Mucosa of descending colon (tissue), 3 donors: ENCODE measurements at places on chromosomes 4 and X.

GRCh38 chr4:182339221-182339641 lies 96.0 kb downstream of the TENM3 start:
- no peak for DNase-seq

DNA sequence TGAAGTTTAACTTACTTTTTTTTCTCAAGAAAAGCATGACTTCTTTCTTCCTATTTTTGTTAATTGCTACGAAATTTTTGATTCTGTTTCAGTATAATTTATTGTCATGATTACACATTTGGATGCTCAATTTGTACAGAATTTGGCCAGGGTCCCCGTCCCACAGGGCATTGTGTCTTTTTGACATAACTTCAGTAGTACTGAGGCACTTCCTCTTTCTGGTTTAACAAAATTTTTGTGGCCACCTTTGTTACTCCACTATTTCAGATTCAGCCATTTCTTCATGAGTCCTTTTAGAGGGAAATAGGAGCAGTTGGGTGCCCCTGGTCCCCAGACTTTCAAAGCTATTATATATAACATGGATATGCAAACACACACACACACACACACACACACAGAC lies 1248.7 kb downstream of the PCDH7 start:
- no peak for DNase-seq

- DNase-seq = no peak
Measured at GRCh38 chrX:123424546-123424945, 240.5 kb downstream of the GRIA3 start.

DNA sequence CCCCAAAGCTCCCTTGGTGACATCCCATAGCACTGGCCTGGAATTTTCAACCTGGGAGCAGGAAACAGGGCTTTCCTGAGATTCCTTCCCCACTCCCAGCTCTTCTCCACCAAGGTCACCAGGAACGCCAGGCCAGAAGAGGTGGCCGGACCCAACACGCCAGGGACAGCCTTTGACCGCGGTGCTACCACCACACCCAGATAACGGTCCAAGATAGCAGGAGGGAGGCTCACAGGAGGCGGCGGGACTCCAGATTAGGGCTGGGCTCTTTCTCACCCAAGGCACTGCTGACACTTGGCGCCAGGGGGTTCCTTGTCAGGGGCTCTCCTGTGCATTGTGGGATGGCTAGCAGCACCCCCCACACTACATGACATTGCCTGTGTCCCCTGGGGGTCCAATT lies 22.9 kb downstream of the ZFYVE28 start:
- DNase-seq = no peak

DNA sequence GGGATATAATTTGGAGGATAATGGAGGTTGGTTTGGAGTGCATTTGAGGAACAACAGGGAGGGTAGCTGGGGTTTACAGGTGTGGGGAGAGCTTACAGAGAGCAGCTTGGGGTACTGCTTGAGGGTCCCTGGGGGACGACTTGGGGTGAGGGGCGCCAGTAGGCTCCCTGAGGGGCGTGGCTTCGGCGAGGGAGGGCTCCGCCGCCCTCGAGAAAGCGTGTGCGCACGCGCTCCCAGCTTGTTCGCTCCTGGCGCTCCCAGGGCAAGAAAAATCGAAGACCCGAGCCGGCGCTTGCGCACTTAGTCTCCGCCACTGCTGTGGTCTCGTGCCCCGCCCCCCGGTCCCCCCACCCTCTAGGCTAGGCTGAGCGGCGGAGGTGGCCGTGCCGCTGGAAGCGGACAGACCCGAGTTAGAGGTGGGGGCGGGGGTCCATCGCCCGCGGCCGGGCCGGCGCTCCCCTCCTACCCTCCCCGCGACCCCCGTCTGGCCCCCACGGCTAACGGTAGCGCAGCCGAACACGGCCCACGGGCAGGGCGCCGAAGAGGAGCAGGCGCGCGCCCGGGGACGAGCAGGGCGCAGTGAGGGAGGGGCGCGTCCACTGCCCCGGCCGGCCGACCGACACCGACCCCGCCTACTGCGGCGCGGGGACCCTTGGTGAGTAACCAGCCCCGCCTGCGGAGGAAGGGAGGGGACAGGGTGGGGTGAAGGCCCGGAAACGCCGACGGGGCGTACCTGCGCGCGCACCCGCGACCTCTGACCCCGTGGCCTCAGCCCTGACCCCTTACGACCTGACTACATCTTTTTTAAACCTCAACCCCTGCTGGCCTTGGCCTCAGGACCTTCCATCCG lies 5.4 kb upstream of the CCDC120 start:
- peak; percentile 69 for DNase-seq

GRCh38 chr4:71406459-71406963 lies 67.7 kb downstream of the SLC4A4 start:
- no peak for DNase-seq

DNA sequence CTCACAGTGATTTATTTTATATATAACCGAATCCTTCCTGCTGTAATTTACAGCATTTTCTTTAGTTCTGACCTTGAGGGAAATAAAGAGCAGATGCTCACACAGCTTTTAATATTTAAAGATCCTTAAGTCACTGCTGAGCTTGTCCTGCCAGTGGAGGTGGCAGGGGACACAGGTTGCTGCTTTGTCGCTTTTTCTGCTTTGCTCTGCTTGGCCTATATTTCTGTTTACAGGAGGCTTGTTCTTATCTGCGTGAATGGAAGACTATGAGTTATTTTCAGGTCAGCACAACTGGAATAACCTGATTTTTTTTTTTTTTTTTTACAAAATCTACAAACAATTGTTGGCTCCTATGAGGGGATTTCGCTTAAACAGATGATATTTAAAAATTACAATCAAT lies 2.3 kb downstream of the TXK start:
- no peak for DNase-seq

DNA sequence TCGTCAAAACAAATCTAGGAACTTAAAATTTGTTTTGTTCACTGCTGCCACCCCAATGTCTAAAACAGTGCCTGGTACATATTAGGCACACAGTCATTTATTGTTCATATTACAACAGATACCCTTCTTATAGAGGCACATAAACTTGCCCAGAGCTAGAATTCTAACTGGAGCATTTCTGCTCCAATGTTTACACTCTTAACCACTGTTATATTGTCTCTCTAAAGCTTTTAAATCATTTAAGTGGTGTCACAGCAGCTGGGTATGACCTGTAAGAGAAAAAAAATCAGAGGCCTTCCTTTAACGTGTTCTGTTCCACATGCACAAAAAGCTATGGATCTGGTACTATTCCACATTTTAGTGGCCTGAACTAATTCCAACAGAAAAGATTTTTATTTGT lies 3.0 kb downstream of the UBE2D3 start:
- no peak for DNase-seq

DNA sequence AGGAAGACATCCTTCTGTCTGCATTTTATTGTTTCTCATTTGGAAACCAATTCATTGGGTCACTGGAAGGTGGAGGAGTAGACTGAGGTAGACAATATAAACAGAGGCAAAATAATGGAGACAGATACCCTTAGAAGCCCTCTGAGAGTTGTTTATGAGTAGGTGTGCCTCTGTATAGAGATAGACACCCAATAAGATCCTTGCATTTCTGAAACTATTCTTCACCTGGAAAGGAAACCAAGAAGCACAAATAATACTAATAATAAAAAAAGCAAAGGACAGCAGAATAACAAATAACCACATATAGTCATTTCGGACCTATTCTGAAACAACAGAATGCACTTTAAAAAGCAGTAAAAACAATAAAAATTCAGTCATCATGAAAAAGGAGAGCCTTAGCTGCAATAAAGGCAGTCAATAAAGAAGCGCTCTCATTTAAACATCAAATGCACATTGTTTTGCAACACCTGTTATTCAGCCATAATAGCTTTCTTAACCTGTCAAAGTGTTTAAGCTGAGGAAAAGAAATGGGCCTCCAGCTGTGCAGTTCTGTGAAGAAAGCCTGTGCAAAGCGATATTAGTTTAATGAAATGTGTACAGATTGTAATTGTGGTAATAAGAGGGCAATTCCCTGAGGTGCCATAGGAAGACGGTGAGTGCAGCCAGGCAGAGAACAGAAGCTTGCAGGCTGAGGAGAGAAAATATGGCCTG lies 904.2 kb downstream of the STPG2 start:
- no peak for DNase-seq

DNA sequence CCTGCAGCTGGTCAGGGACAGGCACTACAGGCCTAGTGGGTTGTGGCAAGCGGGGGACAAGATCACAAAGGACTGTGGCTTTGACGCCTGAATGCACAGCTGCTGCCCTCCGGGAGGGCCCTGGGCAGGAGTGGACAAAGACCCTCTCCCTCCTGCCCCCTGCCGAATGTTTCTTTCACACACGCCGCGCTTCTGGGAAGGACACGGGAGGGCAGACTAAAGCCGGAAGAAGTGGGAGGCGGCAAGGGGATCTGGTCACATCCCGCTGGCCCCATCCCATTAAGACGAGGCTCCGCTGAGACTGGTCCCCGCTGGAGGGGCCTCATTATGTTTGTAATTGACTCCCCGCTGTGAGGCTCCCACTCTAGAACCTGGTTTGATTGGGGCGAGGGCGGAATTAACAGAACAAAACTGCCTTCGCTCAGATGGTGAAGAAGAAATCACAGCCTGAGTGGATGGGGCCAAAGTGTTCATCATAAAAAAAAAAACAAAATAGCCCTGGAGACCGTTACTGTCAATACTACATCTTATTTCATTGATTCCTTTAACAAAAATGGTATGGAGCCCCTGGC lies 37.8 kb upstream of the PSAPL1 start:
- no peak for DNase-seq

- no peak for DNase-seq
Measured at GRCh38 chrX:77436682-77437081, 10.5 kb upstream of the FGF16 start.

DNA sequence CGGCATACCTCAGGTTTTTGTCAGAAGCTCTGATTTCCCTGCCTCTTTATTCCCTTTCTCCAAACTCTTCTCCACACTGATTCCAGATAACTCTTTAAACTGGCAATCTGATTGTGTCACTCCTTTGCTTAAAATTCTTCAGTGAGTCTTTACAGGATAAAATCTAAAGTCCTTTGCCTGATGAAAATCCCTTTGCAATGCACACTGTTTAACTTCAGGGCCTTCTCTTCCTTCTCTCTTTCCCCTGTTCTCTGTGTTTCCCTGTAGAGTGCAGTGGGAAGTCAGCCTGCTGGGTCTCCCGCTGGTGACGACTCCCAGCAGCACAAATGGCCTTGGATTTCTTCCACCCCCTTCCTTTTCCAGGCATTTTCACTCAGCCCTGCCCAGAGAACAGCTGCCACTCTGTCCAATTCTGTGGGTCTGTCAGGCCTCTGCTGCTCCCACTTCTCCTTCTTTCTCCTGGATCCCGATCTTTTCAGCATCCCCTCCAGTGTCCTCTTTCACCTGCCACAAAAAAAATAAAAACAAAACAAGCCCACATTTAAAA lies 189.9 kb upstream of the NWD2 start:
- no peak for DNase-seq

DNA sequence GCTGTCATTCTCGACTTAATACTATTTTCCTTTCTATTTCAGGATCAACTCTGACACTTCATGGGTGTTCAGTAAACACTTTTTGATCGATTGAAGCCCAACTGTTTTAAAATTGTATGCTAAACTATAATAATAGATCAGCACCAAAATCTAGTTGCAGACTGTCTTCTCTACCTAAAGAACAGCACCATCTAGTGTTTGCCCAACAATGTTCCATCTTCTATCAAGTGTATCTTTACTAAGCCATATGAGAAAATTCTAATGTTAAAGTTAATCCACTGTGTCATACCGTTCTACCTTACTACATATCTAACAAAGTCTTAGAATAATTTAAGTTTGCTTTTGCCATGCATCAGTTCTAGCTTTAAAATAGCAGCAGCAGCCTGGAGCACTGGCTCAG lies 113.0 kb upstream of the PRDX4 start:
- DNase-seq = no peak

DNA sequence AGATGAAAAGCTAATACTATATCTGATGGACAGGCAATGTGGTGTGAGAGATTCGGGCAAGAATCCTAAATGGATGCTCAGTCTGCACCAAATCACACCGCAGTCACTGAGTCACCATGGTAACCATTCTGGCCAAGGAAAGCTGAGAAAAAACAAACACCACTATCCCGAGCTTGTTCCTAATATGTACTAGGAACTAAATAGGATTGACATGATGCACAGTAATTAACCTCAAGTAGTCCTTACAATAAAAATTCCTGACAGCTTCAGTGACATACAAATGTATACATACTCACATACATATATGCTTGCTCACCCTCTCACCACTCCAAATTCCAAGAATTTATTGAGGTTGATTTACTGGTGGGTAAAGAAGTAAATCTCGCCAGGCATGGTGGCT lies 1.1 kb upstream of the RAB40A start:
- DNase-seq = no peak

DNA sequence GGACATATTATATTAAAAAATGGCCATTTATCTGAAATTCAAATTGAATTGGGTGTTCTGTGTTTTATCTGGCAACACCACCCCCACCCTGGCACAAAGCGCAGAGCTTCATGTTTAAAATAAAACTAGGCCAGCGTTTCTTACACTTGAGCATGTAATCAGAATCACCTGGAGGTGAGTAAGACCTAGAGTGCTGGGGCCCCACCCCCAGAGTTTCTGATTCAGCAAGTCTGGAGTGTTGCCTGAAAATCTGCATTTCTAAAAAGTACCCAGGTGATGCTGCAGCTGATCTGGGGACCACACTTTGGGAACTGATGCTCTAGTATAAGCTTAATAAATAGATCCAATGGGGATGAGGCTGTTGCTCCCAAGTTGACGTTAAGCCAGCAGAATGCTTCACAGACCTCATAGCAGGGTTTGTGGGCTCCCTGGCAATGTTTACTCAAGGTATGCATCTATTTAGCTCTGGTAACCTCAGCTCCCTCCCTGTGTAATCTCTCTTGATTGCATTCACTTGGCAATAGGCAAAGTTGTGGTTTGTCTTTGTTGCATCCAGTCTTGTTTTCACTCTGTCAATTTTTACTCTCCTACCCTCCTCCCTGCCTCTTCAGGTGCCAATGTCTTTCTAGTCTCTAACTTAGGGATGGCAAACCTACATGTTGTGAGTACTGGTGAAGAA lies 99.8 kb upstream of the TEX13D start:
- DNase-seq = no peak

DNA sequence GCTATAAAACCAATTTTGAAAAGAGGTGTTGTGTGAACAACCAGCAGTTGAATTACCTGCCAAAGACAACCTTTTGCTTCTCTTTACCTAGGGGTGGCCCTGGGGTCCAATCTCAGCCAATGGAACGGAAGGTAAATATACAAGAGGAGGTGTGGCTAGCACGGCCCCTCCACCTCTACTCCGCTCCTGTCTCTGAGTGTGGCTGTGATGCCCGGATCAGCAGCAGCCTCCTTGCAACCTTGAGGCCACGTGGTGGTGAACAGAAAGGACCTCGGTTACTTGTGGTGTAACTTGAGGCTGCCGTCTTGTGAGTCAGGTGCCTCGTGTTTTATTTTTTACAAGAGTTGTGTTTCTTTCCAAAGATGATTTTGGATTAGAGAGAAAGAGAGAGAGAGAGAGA lies 121.5 kb upstream of the PPP2R3B start:
- no peak for DNase-seq
